ENCODE measurements at places on chromosomes 4 and X. TPM values are rescaled to one million over a fixed set of nuclear protein-coding genes. Genes with fewer than 3 reads are reported as not detected.

TMEM144 gene
- 4.4 TPM for total RNA-seq

FAM47A gene
- total RNA-seq, result not detected

SMIM10L2A gene
- total RNA-seq, result 0.12 TPM

WNK3 gene
- total RNA-seq, result 0.26 TPM

PRSS48 gene
- total RNA-seq, result not detected

PNCK gene
- total RNA-seq, result 0.06 TPM

SULT1B1 gene
- total RNA-seq, result 3.0 TPM

GABRE gene
- total RNA-seq, result 43.3 TPM

STBD1 gene
- 7.0 TPM for total RNA-seq

PABPC1L2A gene
- not detected for total RNA-seq

ANOS1 gene
- 16.5 TPM for total RNA-seq

UGT2B15 gene
- total RNA-seq, result not detected

NEXMIF gene
- total RNA-seq, result under 0.01 TPM

MGARP gene
- total RNA-seq, result 52.5 TPM

TSPAN7 gene
- total RNA-seq, result 0.19 TPM

UGT8 gene
- not detected for total RNA-seq
